Activated T-cell treated with anti-CD3 and anti-CD28 coated beads, Interleukin-2, amount 50 U/mL, for 72 hours (primary cell): ENCODE measurements at places on chromosomes 7 and 10. TPM values are rescaled to one million over a fixed set of nuclear protein-coding genes. Genes with fewer than 3 reads are reported as not detected.
A peak's percentile ranks its signal among the peaks of the same experiment; 100 is the strongest.

- no peak for DNase-seq
- peaks cover 6% of the 10 kb centered on the region for H3K36me3 ChIP-seq
- H3K4me1 ChIP-seq: peaks cover 25% of the 10 kb centered on the region
- H3K27me3 ChIP-seq: peaks cover 39% of the 10 kb centered on the region
- peak overlapping the region; percentile 74 for H3K4me3 ChIP-seq
- peak overlapping the region; percentile 74 for H3K27ac ChIP-seq
Observed at GRCh38 chr7:26865094-26865388, 651 bp upstream of the SKAP2 start.

GRCh38 chr10:129445436-129446182 is 21.4 kb upstream of the MGMT start:
- no peak overlapping the region for H3K27ac ChIP-seq
- no peaks in the 10 kb centered on the region for H3K27me3 ChIP-seq
- H3K4me1 ChIP-seq: no peaks in the 10 kb centered on the region
- no peak overlapping the region for H3K4me3 ChIP-seq
- DNase-seq: no peak

GRCh38 chr10:17076626-17077345 is 52.8 kb downstream of the CUBN start:
- H3K4me1 ChIP-seq: peaks cover 30% of the 10 kb centered on the region
- H3K27me3 ChIP-seq: no peaks in the 10 kb centered on the region
- no peak overlapping the region for H3K4me3 ChIP-seq
- DNase-seq: no peak
- no peak overlapping the region for H3K27ac ChIP-seq
- peaks cover 1% of the 10 kb centered on the region for H3K36me3 ChIP-seq

Gene FXYD4
- not detected for total RNA-seq

Gene INPP5F
- total RNA-seq: 12.9 TPM
